T-cell (primary cell): ENCODE measurements at places on chromosomes 5 and 9.

- DNase-seq, result no peak
These were observed 61.0 kb downstream of the CYSTM1 start for GRCh38 chr5:140235791-140236551.

DNA sequence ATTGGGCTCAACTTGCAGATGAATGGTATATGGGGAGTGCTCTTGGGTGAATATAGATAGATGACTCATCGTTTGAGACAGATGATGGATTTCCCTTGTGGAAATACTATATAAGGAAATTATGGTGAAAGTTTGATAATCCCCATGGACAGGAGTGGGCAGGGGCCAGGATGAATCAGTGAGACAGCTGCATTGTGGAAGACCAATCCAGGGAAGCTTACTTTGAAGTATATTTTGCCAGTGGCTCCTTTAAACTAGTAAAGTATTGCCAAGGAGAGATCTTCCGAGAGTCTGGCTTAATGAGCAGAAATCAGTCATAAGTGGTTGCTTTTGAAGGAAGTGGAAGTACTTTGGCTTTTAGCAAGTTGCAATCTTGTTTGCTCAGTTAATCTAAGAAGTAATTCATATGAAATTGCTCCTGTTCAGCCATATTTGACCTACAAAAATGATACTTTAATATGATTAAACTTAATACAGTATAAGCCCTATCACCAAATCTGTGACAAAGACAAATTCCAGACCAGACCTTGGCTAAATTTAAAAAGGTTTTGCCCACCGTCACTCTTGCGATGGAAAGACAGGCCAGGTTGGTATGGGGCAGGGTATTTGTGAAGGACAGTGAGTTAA is 9.3 kb upstream of the TNC start:
- DNase-seq, result no peak

DNA sequence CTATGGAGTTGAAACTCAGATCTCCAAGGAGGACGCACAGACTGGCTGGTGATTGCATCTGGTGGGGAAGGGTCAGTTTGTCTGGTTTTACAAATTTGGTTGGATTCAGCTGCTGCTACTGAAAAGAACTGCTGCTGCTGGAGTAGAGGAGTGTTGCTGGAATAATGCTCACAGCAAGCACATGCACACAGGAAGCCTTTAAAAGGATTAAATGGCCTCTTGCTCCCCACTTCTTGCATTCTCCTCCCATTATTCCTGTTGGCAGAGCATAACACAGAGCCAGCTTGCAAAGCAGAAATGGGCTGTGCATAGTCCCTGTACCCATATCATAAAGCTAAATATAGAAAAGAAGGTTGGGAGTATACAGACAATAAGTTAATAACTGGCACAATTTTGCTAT is 16.6 kb downstream of the ZNF474 start:
- no peak for DNase-seq

GRCh38 chr9:74138182-74138581 is 359.0 kb upstream of the RORB start:
- no peak for DNase-seq

GRCh38 chr9:95182854-95183563 is 134.5 kb downstream of the FANCC start:
- no peak for DNase-seq

DNA sequence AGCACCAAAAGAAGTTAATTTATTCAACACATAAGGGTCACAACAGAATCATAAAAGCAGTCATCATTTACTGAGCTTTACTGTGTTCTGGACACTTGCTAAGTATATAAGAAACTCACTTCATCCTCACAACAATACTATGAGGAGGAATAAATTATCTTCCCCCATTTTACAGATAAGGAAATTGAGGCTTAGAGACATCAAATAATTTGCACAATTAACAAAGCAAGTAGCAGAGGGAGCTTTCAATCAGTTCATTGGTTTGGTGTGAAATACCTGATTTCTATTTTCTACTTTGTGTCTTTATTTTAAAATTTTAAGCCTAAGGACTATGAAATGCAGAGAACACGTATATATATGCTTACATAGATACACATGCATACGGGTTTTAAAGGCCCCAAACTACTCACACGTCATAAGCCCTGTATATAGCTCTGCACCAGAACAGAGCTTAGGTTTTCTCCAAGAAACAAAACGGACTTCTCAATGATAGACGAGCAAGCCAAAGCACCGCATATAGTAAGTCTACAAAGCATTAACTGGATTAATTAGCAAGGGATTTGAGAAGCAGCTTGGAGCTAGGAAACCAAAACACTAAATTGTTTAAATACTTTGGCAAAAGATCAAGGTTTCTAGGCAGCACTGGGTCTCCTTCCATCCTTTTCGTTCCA is 95.6 kb downstream of the DENND1A start:
- DNase-seq, result no peak

- DNase-seq, result peak; percentile 67
These were observed 10.1 kb downstream of the EEIG1 start for GRCh38 chr9:127970401-127971313.

DNA sequence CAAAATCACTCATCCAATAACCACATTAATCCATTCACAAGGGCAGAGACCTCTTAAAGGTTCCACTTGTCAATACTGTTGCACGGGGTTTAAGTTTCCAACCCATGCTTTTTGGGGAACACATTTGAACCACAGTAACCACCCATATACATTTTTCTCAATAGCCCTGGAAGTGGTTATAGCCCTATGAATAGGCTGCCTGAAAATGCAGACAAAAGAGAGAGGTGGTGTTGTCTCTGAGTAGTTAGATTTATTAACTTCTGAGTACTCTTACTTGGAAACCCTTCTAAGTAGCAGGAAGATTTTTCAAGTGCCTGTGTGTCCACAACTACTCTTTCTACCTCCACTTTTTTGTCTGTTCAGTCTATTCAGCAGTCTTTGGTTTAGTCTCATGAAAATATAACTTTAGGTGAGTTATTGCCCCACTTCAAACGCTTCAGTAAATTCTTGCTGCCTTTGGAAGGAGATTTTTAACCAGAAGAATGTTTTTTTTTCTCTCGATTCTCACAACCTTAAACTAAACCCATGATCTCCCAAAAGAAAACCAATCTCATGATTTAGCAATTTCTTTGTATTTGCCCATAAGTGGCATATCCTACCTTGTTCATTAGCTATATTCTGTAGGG is 42.6 kb downstream of the ARHGEF28 start:
- DNase-seq, result no peak

- no peak for DNase-seq
These were observed 194.0 kb downstream of the IRX2 start for GRCh38 chr5:2557435-2557834.

GRCh38 chr9:137054932-137055384 is 1.1 kb upstream of the ENTPD2 start:
- no peak for DNase-seq

DNA sequence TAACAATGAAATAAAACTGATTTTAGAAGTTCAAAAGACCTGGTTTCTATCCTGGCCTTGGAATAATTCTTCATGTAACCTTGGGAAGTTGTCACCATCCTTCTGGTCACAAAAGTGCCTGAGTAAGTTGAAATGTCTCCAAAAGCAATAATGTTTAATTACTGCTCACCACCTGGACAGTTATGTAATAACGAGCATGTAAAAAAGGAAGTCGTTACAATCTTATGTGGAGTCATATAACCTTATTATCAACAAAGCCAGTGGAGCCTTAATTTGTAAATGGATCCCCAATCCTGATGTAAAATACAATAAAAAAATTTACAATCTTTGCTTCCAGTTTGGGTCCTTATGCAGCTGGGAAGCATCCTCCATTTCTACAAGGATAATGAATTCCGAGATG is 64.2 kb upstream of the GPR151 start:
- DNase-seq, result no peak

DNA sequence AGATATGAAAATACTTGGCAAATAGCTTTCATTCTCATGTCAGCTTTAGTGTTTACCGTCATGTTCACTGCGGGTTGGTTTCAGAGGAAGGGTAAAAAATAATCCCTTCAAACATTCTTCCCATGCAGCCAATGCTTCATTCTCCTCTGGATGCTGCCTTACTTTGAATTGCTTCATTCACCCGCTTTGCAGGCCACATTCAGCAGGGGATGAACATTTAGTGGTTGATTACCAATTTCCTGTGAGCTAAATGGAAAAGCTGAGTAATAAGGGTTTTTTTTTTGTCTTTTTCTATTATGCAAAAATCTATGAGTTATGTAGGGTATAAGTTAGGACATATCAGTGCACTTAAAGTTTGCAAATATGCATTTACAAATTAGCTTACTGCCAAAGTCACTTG is 96.3 kb upstream of the MEF2C start:
- no peak for DNase-seq

GRCh38 chr5:2007496-2007877 is 124.8 kb upstream of the IRX4 start:
- DNase-seq, result no peak

DNA sequence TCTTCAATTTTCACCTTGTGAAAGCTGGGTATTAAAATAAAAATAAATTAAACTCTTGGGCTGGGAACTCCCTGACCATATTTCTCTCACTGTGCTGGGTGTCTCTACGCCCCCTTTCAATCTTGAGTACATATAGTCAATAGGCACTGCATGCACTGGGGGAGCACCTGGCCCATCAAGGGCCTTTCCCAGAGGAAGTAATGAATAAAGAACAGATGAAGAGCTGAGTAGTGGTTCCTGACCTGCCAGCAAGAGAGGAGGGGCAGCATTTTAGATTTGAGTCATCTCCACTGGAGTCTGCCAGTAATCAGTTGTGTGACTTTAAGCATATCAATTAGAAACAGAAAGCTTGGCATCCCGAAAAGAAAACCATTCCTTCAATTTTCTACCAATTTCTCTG is 6.2 kb downstream of the MAPKAP1 start:
- DNase-seq, result no peak

GRCh38 chr9:116276651-116277121 is 123.1 kb downstream of the PAPPA start:
- no peak for DNase-seq

- DNase-seq, result no peak
These were observed 161.1 kb upstream of the CDH12 start for GRCh38 chr5:23014266-23014665.

- DNase-seq, result no peak
These were observed 284.5 kb downstream of the RFX3 start for GRCh38 chr9:3241290-3241689.

GRCh38 chr9:124122321-124122720 is 110.8 kb downstream of the LHX2 start:
- no peak for DNase-seq

DNA sequence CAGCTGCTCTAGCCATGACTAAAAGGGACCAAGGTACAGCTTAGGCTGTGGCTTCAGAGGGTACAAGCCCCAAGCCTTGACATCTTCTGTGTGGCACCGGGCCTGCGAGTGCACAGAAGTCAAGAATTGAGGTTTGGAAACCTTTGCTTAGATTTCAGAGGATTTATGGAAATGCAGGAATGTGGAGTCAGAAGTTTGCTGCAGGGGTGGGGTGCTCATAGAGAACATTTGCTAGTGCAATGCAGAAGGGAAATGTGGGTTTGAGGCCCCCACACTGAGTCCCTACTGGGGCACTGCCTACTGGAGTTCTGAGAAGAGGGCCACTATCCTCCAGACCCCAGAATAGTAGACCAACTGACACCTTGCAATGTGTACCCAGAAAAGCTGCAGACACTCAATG is 624.9 kb upstream of the FTMT start:
- DNase-seq, result no peak

GRCh38 chr9:127368852-127369402 is 28.0 kb upstream of the SLC2A8 start:
- no peak for DNase-seq

DNA sequence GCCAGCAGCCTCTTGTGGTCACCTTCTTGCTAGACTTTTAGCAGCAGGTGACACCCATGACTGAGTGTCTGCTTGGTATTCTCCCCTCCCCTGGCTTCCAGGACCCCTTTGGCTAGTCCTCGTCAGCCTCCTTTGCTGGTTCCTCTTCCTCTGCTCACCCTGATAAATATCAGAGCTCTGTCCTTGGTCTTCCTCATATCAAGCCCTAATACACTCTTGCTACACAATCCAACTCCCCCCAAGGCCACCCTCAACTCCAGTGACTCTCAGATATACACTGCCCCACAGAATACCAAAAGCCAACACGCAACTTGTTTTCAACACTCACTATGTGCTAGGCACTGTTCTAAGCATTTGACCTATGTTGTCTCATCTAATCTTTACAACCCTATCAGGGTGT is 30.3 kb upstream of the LCP2 start:
- DNase-seq, result no peak

DNA sequence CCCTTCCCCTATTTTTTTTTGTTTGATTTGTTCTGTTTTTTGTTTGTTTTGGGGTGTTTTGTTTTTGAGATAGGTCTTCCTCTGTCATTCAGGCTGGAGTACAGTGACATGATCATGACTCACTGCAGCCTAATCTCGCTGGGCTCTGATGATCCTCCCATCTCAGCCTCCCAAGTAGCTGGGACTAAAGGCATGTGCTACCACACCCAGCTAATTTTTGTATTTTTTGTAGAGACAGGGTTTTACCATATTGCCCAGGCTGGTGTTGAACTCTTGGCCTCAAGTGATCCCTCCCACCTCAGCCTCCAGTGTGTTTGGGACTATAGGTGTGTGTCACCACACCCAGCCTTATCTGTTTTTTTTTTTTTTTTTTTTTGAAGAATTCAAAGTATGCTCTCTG is 605.4 kb downstream of the DNAH5 start:
- no peak for DNase-seq

DNA sequence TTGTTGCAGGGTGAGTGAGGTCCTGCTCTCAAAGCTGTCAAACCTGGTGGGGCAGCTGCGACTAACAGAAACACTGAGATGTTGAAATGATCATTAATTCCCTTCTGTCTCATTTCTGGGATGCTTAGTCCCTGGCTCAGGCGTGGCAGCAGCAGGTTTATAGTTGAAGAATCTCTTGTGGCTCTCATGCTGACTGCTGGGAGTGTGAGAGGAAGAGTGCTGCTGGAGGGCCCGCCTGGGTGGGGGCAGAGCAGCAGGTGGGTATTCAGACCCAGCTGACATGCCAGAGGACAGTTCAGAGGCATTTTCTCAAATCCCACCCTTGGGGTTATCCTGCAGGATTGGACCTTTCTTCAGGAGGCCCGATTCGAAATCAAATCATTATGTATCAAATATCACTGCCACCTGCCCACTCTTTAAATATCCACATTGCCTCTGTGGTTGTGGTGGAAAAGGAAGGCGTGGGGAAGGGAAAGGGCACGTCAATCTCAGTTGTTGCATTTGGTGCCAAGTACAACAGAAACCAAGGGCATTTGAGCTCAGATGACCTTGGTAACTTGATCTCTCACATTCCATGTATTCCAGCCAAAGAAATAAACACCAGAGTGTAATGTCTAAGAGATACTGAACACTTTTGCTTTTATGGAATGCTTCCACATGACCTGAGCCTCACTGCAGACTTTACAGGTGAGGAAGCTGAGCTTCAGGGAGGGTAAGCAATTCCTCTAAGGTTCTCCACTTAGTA is 224.3 kb downstream of the AOPEP start:
- no peak for DNase-seq
